ENCODE measurements at places on chromosomes 7 and 10. TPM values are rescaled to one million over a fixed set of nuclear protein-coding genes. Genes with fewer than 3 reads are reported as not detected.

- no peaks in the 10 kb centered on the region for H3K27me3 ChIP-seq
- no peak for DNase-seq
- H3K4me1 ChIP-seq = no peaks in the 10 kb centered on the region
- H3K4me3 ChIP-seq = no peak overlapping the region
These were observed 19.3 kb downstream of the PPP1R3C start for GRCh38 chr10:91613411-91614187.

Gene NRP1
- total RNA-seq = 93.4 TPM

GRCh38 chr7:150367677-150368095 lies 936 bp upstream of the REPIN1 start:
- H3K4me1 ChIP-seq = peaks cover 35% of the 10 kb centered on the region
- H3K36me3 ChIP-seq = peaks cover 5% of the 10 kb centered on the region
- no peak for DNase-seq
- peak overlapping the region; percentile 96 for H3K27ac ChIP-seq

DNA sequence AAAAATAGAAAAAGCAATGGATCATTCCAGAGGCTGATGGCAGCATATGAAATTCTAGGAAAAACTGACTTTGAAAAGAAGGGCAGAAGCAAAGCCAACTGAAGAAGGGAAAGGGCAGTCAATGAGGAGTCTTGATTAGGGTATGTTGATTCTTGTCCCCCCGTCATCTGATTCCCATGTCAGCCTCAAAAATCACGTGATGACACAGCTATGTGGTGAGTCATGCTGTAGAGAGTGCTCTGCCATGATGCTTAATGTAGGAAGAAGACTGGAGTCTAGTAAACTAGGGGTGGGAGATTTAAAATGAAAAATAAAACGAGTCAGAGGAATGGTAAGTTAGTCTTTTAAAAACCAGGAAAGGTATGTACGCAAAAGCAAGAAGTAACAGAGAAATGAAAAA lies 3.9 kb upstream of the POU6F2 start:
- H3K27me3 ChIP-seq = no peaks in the 10 kb centered on the region
- no peak for DNase-seq
- no peaks in the 10 kb centered on the region for H3K36me3 ChIP-seq

Gene CNTNAP2
- 0.03 TPM for total RNA-seq

DNA sequence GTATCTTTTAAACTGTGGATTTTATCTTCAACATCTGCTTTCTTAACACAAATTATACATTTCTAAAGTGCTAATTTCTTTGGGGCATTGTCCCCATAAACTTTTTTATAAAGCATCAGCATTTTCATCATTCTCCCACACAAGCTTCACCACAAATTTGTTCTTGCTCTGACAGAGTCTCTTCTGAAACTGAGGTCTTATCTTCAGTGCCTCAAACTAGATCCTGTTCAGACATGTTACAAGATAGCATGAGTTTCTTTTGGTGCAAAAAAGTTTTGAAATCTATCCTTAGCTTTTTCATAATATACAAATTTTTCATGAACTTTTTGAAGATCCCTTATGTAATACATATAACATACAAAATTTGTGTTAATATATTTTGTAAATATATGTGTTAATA lies 346.6 kb downstream of the IPMK start:
- H3K4me1 ChIP-seq = peaks cover 3% of the 10 kb centered on the region
- no peak overlapping the region for H3K4me3 ChIP-seq
- no peaks in the 10 kb centered on the region for H3K36me3 ChIP-seq
- DNase-seq = no peak
- no peak overlapping the region for H3K27ac ChIP-seq

GRCh38 chr10:71383972-71384687 lies 12.6 kb upstream of the CDH23 start:
- H3K4me1 ChIP-seq = no peaks in the 10 kb centered on the region
- H3K36me3 ChIP-seq = no peaks in the 10 kb centered on the region
- H3K27ac ChIP-seq = no peak overlapping the region
- DNase-seq = peak; percentile 45

GRCh38 chr10:78706256-78706655 lies 362.5 kb upstream of the ZMIZ1 start:
- peaks cover 4% of the 10 kb centered on the region for H3K27me3 ChIP-seq
- H3K4me1 ChIP-seq = no peaks in the 10 kb centered on the region
- DNase-seq = peak; percentile 64
- H3K27ac ChIP-seq = no peak overlapping the region
- H3K4me3 ChIP-seq = no peak overlapping the region

- H3K27me3 ChIP-seq = no peaks in the 10 kb centered on the region
- H3K27ac ChIP-seq = peak overlapping the region; percentile 85
- H3K36me3 ChIP-seq = no peaks in the 10 kb centered on the region
- H3K4me3 ChIP-seq = peak overlapping the region; percentile 86
These were observed 1.1 kb downstream of the RSU1 start for GRCh38 chr10:16816171-16816570.

DNA sequence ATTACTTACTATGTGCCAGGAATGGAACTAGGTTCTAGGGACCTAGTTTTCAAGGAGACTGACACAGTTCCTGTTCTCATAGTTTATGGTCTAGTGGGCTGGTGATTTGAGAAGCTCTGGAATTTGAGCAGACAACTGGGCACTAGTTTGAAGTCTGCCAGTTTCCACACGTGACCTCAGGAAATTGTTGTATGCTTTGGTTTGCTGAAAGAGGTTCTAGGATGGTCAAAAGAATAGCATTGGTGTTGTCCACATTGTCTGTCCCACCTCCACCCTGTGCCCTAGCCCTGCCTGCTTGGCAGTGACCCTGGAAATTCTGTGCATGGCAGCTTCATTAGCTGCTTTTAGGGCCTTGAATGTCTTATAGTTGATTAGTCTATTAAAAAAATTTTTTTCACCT lies 28.7 kb downstream of the GBF1 start:
- no peaks in the 10 kb centered on the region for H3K4me1 ChIP-seq
- no peak overlapping the region for H3K27ac ChIP-seq
- no peaks in the 10 kb centered on the region for H3K36me3 ChIP-seq
- no peak overlapping the region for H3K4me3 ChIP-seq
- DNase-seq = no peak

GRCh38 chr7:130667593-130668257 lies 823 bp downstream of the COPG2 start:
- H3K27me3 ChIP-seq = no peaks in the 10 kb centered on the region
- H3K27ac ChIP-seq = peak overlapping the region; percentile 84
- H3K36me3 ChIP-seq = peaks cover 7% of the 10 kb centered on the region
- peak overlapping the region; percentile 86 for H3K4me3 ChIP-seq
- DNase-seq = no peak

DNA sequence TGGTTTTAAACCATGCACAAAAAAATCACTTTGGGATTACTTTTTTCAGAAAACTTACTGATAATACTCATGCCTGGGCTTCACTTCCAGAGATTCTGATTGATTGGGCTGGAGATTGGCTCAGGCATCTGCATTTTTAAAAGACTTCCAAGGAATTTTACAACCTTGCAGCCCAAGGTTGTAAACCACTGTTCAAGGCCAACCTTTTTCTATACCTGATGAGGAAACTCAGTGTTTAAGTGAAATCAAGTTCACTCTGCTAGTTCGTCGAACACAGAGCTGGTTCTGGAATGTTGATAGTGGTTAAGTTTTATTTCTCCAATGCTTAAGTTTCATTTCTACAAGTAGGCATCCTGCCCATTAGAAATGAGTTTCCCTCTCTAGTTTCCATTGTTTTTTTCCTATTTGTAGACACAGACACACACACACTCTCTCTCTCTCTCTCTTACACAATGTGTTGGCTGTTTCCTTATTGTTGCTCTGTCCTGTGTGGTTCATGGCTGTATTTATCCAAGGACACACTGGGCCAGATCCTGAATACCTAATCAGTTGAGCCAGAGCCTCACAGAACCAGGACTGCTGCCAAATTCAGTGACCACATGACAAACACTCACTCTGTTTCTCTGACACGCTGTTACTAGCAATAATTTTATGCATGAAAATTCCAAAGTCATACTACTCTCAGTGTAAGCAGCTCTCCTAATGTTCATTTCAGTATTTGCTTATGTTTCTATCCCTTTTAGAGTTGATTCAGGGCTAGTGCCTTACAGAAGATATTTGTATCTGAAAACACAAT lies 3.7 kb upstream of the IFIT1B start:
- peaks cover 20% of the 10 kb centered on the region for H3K4me1 ChIP-seq
- H3K27ac ChIP-seq = peak overlapping the region; percentile 78
- H3K4me3 ChIP-seq = no peak overlapping the region
- no peaks in the 10 kb centered on the region for H3K36me3 ChIP-seq
- H3K27me3 ChIP-seq = no peaks in the 10 kb centered on the region
- DNase-seq = peak; percentile 78

Gene VAX1
- 4.6 TPM for total RNA-seq

Gene HIP1
- 43.3 TPM for total RNA-seq

Gene SLC16A12
- total RNA-seq = not detected
